ENCODE measurements at places on chromosomes 7 and 10.

- DNase-seq: no peak
Measured at GRCh38 chr10:73647875-73648651, 6.8 kb upstream of the MYOZ1 start.

GRCh38 chr10:1509011-1509530, 228.3 kb downstream of the ADARB2 start:
- DNase-seq: no peak

GRCh38 chr7:11950281-11950680, 118.3 kb upstream of the THSD7A start:
- DNase-seq: no peak

- DNase-seq: no peak
Measured at GRCh38 chr7:66356277-66356721, 151.2 kb downstream of the TPST1 start.

- DNase-seq: no peak
Measured at GRCh38 chr7:12703881-12704280, 16.4 kb downstream of the ARL4A start.

Data from activated CD8-positive, alpha-beta memory T cell treated with anti-CD3 and anti-CD28 coated beads for 4 hours (primary cell).